T-cell (primary cell): ENCODE measurements at places on chromosomes 5 and 9. TPM values are rescaled to one million over a fixed set of nuclear protein-coding genes. Genes with fewer than 3 reads are reported as not detected.

EPB41L4B gene
- total RNA-seq = 0.16 TPM

IL4 gene
- total RNA-seq = 0.85 TPM

LECT2 gene
- total RNA-seq = not detected

CLTA gene
- 42.8 TPM for total RNA-seq

SAXO1 gene
- not detected for total RNA-seq

ANKRD18A gene
- total RNA-seq = 5.1 TPM

ADAMTSL2 gene
- 0.16 TPM for total RNA-seq

DNA sequence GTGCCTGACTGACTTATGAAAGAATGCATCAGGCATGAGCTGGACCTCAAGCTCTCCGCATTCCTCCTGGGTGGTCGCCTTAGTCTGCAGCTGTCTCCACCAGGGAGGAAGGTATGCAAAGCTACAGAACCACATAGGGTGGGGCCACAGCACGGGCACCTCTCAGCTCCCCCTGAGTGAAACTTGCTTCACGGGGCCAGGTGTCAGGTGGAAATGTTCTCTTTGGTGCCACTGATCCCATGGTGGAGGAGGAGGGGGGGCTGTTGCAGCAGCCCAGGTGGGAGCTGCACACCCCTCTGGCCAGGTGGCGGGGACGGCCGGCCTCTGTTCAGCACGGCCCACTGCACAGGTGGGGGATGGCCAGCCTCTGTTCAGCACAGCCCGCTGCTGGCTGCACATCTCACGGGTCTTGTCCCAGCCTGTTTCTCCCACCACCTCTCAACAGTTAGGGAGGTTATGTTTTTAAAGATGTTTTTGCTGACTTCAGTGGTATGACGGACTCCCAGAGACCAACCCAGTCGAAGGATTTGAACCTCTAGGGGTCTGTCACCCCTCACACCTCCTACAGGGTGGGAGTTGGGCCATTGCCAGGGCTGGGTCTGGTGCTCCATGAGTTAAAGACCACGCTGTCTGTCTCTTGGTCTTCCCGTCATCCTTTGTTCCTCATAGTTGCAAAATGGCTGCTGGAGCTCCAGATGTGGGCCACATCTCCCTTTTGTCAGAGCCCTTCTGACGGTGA is 34.3 kb downstream of the MRPL36 start:
- H3K36me3 ChIP-seq = no peaks in the 10 kb centered on the region
- no peak overlapping the region for H3K4me3 ChIP-seq
- no peaks in the 10 kb centered on the region for H3K4me1 ChIP-seq
- H3K27me3 ChIP-seq = peaks cover 74% of the 10 kb centered on the region

GRCh38 chr5:169029661-169030274 is 271.2 kb downstream of the SLIT3 start:
- no peaks in the 10 kb centered on the region for H3K36me3 ChIP-seq
- no peak for DNase-seq
- no peaks in the 10 kb centered on the region for H3K27me3 ChIP-seq
- no peaks in the 10 kb centered on the region for H3K4me1 ChIP-seq

DNA sequence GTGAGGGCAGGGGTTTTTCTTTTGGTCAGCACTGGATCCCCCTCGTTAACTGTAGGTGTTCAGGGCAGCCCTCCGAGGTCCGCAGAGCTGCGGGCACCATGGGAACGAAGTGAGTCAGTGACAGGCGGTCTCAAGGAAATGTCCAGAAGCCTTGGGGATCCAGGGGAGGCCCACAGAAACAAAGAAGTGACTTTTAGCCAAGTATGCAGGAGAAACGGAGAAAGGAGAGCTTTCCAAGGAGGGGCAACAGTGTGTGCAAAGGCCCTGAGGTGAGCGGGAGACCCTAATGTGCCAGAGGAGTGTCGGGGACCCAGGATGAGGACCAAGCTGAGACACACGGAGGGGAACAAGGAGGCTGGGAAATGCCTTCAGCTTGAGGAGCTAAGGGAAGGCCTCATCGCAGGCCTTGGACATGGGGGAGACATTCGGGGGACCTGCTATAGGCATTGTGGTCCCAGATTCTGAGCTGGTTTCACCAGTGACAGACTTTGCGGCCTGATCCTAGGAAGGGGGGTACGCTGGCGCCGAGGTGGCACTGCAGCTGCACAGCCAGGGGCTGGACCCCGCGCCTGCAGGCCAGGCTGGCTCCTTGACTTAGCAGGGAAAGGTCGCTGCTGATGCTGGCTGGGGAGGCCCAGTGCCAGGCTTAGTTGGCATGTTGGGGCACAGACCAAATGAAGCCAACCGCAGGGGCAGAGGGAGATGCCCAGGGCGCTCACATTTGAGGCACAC is 3.3 kb downstream of the LTC4S start:
- peaks cover 13% of the 10 kb centered on the region for H3K36me3 ChIP-seq
- H3K4me1 ChIP-seq = peaks cover 18% of the 10 kb centered on the region
- DNase-seq = no peak
- no peak overlapping the region for H3K27ac ChIP-seq
- H3K27me3 ChIP-seq = no peaks in the 10 kb centered on the region

DNA sequence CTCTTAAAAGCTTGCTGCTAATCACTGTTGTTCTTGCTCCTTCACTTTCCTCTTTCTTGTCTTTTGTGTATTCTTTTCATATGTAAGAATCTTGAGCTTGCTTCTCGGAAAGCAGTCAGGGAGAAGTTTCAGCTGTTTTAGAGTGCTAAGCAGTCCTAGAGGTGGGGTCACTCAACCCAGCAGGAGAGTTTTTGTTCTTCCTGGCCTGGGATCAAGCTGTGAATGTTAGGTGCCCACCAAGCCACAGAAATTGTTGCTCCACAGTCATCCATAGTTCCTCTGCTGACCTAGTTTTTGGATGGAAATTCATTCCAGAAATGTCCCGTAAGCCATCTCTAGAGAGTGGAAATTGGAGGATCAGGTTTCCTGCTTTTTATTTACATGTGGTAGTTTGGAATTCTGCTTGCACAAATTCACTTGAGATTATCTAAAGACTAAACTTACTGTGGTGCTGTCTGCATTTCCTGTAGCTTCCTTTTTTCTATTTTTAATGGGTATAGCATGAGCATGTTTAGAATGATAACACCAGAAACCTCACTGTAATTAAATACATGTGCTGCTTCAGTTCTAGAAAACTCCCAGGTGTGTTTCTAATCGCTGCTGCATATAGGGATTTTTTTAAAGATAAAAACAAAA is 108.7 kb downstream of the MAST4 start:
- no peak overlapping the region for H3K27ac ChIP-seq
- H3K4me1 ChIP-seq = no peaks in the 10 kb centered on the region
- no peaks in the 10 kb centered on the region for H3K27me3 ChIP-seq
- DNase-seq = no peak
- H3K4me3 ChIP-seq = no peak overlapping the region

DNA sequence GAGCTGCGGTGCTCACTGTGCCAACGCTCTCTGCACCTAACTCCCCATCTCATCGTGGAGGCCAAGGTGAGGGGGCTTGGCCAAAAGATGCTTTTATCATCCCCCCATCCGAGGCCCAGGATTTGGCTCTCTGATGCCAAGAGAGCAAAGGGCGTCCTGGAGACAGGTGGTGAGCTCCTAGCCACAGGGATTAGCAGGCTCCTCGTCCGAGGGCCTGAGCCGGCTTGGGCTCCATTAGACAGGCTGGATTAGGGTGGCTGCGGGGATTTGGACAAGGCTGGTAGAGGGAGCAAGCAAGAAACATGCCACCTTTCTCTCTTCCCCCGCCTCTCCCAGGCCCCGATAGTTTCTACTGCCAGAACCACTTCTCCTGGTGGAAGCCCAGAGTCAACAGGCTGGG is 1.0 kb upstream of the GRM6 start:
- H3K4me3 ChIP-seq = no peak overlapping the region
- no peaks in the 10 kb centered on the region for H3K36me3 ChIP-seq
- no peak overlapping the region for H3K27ac ChIP-seq
- no peaks in the 10 kb centered on the region for H3K4me1 ChIP-seq
- H3K27me3 ChIP-seq = peaks cover 48% of the 10 kb centered on the region

DNA sequence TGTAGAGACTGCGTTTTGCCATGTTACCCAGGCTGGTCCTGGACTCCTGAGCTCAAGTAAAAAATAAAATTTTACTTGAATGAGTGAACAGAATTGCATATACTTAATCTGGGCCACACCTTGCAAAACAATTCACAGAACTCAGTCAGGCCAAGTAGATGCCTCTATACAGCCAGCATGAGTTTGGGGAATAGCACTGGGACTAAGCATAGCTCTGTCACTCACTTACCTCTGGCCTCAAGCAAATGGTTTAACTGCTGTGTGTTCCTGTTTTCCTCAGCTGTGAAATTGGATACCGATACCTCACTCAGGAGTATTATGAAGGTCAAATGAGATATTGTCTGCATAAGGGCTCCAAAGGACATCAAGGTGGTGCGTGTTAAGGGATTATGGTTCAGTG is 10.9 kb upstream of the FRMPD1 start:
- H3K27me3 ChIP-seq = peaks cover 27% of the 10 kb centered on the region
- no peak for DNase-seq
- H3K4me3 ChIP-seq = no peak overlapping the region
- H3K4me1 ChIP-seq = no peaks in the 10 kb centered on the region

DNA sequence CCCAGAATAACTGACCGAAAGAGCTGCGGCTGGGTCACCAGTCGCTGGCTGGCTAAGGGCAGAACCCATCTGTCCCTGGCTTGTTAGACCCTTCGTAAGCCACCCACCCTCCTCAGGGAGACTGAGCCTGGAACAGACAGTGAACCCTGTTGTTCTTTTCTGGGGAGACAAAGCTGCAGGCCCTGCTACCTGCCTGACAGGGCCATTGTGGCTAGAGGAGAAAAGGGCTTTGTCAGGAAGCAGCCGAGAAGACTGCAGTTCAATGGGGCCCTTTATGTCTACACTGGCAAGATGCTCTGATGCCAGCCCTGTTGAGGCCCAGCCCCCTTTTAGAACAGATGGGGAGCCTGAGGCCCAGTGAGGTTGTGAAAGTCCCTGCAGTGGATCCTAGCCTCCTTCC is 3.7 kb upstream of the NIPAL4 start:
- DNase-seq = no peak
- H3K36me3 ChIP-seq = no peaks in the 10 kb centered on the region
- no peak overlapping the region for H3K27ac ChIP-seq
- H3K4me3 ChIP-seq = no peak overlapping the region

- no peaks in the 10 kb centered on the region for H3K36me3 ChIP-seq
- no peaks in the 10 kb centered on the region for H3K4me1 ChIP-seq
- H3K4me3 ChIP-seq = no peak overlapping the region
Observed at GRCh38 chr5:83972236-83972635, 251.6 kb upstream of the HAPLN1 start.
